Upper lobe of right lung (tissue), 1 donor: ENCODE measurements at places on chromosomes 5 and 9.

DNA sequence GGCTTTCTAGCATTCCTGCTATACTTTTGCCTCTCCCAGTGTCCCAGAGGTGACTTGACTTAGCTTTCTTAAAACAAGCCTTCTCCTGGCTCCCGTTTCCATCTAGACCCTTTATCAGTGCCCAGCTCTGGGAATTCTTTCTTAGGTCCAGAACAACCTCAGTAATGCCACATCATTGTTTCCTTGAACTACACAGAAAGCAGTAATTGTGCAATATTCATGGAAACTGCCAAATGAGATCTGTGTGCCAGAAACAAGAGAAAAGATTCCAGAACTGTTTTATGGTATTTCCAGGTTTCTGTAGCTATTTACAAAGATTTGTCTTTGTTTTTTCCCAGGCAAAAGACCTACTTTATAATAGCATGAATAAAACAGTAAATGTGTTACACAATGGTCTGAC, 391.3 kb downstream of the SLCO4C1 start:
- DNase-seq: no peak

DNA sequence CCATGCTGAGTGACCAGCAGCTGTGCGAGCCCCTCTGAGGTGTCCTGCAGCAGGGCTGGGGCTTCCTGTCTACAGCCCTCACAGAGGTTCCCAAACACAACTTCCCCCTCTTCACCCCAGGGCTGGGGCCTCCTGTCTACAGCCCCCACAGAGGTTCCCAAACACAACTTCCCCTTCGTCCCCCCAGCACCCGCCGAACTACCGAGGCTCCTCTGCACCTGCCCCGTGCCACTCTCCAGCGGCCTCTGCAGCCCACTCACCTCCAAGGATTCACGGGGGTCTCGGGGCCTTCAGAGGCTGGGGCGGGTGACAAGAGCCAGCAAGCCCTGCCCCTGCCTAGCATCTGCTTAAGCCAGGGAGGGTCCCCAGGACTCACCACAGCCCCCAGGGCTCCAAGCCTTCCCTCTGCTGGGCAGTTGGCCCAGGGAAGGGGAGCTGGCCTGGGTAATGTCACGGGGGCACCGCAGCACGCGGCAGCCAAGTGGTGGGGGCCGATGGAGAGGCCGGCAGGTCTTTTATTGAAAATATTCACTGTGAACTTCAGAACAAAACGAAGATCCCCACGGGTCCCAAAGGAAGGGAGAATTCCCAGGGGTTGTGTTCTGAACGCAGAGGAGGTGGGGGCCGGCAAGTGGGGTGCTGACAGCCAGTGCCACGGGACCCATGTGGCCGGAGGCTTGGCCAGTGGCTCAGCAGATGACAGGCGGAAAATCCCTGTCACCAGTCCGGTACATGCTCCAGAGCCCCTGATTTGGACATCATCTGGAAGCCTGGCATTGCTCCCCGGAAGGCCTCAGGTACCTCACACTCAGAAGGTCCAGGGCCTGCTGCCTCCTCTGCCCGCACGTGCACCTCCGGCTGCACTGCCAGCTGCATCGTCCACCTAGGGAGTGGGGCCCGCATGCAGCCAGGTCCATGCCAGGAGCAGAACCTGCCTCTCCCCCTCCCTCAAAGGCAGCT, 125.3 kb downstream of the ADAMTS2 start:
- no peak for DNase-seq

- DNase-seq: no peak
Measured at GRCh38 chr5:179841621-179842020, 17.0 kb downstream of the MRNIP start.

DNA sequence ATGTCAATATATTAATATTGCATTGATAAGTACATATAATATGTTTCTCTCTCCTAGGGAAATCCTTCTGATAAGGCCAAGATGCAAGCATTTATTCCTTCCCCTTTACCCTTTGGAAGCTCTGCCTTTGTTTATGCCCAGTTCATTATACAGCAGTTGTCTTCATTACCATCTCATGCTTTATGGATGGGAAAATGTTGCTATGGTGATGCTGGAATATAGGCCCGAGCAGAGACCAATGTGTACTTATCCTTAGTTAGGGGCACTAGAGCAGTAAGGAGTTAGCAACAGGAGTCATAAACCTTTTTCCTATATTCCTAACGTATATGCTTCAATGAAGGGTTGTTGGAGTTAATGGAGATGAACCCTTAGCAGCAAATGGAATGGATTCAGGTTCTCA, 19.4 kb upstream of the NMUR2 start:
- DNase-seq: no peak

- DNase-seq: no peak
Measured at GRCh38 chr9:36924071-36924470, 110.0 kb downstream of the PAX5 start.

GRCh38 chr9:99222416-99223270, 561 bp downstream of the SEC61B start:
- no peak for DNase-seq
